Activated effector memory CD4-positive, alpha-beta T cell treated with Interleukin-2 at 50 U/mL for 16 hours (primary cell): ENCODE measurements at places on chromosomes 12 and 14.

DNA sequence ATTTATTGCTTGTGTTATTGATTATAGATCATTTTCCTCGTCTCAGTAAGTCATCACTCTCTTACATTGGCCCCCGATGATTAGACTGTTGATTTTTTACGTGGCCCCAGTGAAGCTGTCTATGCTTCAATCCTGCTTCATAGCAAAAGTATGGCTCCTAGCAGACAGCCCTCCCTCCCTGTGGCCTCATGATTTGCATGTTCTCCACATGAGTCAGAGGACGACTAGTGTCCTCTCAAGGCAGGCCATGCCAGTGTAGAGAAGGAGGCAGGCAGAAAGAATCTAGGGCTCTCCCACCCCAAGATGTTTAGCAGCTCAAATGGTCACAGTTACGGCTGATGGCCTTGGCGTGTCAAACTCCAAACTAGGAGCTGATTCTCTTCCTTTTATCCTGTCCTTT lies 59.6 kb downstream of the FIGNL2 start:
- no peak for DNase-seq

- no peak for DNase-seq
Observed at GRCh38 chr12:129629901-129630300, 273.9 kb downstream of the TMEM132D start.

- DNase-seq: no peak
Observed at GRCh38 chr12:116933512-116934246, 22.9 kb downstream of the FBXW8 start.

DNA sequence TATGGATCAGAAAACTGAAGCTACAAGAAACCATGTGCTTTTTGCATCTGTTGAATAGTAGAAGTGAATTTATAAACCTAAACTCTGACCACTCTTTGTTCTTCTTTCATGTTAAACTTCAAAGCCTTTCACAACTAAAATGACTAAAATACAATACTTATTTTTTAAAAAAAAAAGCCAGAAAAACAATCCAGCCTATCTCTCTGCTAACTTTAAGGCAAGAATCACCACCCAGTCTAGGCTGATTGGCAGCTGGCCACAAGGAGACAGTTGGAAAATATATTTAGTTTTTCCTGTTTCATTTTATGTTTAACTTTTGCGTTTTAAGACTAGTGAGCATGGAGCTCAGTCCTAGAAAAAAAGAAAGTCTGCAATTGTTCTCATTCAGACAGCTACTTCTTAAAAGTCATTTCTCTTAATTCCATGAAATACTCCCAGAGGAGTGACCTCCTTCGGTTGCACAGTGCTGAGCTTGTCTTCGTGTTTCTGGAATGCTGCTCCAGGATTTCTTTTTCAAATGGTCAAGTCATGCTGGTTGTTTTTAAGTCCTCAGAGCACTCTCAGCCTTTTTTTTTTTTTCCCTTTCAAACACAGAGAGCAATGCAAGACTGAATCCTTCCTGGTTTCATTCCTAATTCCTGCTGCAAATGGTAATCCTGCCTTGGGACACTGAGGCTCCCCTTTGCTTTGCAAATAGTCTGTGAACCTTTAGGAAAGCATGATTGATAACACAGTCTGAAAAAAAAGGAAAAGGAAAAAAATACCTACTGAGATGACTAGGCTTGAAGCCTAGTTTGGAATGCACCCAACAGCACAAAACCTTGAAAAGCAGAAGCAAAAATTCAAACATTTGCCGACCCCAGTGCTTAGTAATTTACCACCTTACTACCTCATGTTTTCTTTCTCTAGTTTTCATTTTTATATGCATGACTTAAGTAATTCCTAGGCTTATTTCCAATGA lies 233.3 kb upstream of the DAAM1 start:
- no peak for DNase-seq

- no peak for DNase-seq
Observed at GRCh38 chr12:46843811-46844210, 18.0 kb upstream of the SLC38A4 start.

DNA sequence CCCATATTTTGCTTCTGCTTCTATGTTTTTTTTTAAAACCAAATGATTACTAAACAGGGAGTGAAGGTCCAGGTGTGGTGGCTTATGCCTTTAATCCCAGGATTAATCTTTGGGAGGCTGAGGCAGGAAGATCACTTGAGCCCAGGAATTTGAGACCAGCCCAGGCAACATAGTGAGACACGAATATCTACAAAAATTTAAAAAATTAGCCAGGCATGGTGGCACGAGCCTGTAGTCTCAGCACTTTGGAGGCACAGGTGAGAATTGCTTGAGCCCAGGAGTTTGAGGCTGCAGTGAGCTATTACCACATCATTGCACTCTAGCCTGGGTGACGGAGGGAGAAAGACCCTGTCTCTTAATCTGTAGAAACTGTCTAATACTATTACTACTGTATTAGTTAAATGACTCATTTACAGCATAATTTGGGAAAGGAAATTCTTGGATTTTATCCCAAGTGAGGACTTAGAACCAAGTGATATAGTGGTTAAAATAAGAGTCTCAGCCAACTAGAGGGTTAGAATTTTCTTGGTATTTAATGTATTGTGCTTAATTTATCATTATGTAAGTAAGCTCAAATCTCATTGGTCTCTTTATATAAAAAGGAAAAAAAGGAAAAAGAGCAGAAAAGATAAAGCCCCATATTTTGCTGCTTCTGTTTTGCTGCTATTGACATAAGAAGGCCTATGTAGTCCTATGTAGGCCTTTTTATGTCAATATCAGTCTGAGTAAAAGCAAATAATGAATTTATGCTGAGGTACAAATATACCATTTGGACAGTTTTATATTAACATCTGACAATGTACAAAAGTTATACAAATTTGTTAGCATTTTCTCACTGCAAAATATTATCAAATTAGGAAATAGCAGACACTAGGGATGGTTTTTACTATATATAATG lies 163.4 kb downstream of the RAD51B start:
- no peak for DNase-seq

GRCh38 chr12:49843876-49844437 lies 1.1 kb upstream of the BCDIN3D start:
- DNase-seq: no peak

GRCh38 chr14:103002578-103003350 lies 54.6 kb downstream of the CDC42BPB start:
- DNase-seq: no peak

DNA sequence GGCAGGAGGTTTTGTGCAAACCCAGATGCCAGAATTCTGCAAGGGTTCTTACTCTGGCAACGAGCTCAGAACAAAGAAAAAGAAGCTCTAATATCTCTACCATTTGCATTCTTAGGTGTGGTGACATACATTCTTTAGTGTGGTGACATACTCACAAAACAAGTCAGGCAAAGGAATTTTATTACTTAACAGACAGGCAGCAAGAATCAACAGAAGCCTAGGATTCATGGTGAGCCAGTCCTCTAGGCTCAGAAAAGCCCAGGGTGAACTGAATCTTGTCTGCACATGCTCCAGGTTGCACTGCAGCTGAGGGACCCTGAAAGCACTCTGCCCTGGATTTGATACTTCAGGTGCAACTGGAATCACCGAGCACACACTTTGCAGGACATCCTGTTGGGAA lies 122.4 kb upstream of the PTPRQ start:
- no peak for DNase-seq

- DNase-seq: no peak
Observed at GRCh38 chr14:100729982-100730381, 3.3 kb downstream of the DLK1 start.

DNA sequence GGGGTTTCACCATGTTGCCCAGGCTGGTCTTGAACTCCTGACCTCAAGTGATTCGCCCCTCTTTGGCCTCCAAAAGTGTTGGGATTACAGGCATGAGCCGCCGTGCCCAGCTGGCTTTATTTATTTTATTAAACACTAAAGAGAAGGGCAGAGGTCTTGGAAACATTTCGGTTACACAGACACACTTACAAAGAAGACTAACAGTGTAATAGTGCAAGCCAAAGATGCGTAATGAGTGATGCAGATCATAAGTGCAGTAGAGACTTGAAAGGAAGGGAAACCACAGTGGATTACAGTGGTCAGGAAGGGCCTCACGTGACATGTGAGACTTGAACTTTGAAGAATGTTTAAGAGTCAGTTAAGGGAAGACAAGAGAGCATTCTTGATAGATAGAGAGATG lies 33.9 kb upstream of the CDK17 start:
- peak; percentile 45 for DNase-seq

DNA sequence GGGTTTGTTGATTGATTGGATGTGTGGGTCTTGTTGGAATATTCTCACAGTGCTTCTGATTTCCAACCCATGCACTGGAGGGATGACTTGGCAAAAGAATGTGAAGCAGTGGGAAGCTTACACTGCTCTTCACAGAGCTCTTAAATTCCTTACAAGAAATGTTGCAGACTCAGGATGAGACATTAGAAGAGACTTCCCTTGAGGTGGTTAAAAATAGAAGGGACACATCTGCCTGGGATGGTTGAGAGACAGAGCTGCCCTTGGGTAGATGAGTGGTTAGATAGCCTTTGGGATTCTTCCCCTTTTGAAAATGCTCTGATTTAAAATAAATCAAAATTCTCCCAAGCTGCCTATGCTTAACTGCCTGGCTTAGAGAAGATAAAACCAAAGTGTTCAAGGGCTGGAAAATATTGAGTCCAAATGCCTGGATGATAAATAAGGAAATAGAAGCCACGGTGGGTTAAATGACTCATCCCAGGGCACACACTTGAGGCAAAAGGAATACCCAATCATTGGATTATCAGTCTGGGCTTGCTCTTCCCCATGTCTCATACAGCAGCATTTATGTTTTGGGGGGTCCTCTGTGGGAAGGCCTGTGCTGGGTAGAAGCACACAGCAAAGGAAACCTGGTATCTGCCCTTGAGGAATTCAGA lies 264.3 kb downstream of the AKAP6 start:
- DNase-seq: no peak

- no peak for DNase-seq
Observed at GRCh38 chr12:130973109-130973508, 19.4 kb downstream of the ADGRD1 start.

DNA sequence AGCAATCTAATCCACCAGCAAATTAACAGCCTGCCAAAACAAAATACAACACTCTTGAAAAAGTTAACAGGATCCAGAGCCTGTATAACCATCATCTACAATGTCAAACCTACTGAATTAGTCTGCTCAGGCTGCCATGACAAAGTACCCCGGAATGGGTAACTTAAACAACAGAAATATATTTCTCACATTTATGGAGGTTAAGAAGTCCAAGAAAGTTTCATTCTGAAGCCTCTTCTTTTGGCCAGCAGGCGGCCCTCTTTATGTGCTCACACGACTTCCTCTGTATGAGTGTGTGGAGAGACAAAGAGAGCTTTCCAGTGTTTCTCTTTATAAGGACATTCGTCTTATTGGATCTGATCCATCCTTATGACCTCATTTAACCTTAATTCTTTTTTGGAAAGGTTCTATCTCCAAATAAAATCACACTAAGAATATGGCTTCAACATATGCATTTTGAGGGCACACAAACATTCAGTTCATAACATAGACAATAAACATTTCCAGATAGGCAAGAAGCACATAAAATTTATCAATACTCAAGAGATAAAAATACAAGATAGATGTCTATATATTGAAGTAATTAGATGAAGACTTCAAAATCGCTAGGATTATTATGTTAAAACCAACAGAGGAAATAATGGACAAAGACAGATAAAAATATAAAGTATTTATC lies 5.9 kb upstream of the RERG start:
- no peak for DNase-seq

DNA sequence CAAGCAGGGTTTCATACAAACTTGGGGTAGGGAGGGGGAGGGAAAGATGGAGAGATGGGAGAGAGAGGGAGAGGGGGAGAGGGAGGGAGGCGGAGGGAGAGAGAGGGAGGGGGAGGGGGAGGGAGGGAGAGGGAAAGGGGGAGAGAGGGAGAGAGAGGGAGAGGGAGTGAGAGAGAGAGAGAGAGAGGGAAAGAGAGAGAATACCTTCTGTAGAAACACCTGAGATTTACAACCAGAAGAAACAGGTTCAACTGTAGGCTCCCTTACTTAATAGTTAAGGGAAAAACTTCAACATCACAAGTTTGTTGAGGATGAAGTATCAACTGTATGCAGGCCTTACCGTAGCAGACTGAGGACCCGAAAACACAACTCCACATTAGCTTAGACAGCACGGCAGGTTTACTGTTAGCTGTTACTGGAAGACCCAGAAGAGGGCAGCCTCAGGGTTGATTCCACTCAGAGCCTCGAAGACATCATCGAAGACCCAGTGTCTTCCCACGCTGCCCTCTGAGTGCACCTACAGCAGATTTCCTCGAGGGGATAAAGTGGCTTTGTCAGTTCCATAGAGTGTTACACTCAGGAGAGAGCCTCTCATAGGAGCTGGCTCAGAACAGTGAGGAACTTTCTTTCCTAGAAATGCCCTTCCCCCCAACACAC lies 72.4 kb downstream of the NT5DC3 start:
- no peak for DNase-seq

DNA sequence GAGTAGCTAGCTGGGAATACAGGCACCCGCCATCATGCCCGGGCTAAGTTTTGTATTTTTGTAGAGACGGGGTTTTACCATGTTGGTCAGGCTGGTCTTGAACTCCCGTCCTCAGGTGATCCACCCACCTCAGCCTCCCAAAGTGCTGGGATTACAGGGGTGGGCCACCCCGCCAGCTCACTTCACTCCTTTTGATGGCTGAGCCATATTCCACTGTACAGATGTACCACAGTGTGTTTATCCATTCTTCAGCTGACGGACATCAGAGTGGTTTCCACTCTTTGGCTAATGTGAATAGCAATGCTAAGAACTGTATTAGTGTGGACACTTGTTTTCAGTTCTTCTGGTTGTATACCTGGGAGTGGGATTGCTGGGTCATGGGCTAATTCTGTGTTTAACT lies 29.5 kb downstream of the SNRNP35 start:
- no peak for DNase-seq

GRCh38 chr12:94969424-94969823 lies 34.1 kb downstream of the NDUFA12 start:
- DNase-seq: no peak

DNA sequence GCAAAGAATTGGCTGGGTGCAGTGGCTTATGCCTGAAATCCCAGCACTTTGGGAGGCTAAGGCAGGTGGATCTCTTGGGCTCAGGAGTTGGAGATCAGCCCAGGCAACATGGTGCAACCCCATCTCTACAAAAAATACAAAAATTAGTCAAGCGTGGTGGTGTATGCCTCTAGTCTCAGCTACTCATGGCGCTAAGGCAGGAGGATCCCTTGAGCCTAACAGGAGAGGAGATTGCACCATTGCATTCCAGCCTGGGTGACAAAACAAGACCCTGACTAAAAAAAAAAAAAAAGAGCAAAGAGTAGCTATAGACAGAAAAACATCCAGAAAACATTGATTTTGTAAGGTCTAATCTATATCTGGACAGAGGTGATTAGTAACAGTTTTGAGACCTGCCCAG lies 25.0 kb downstream of the KIF21A start:
- no peak for DNase-seq

GRCh38 chr14:64915797-64916196 lies 1.5 kb downstream of the CHURC1 start:
- DNase-seq: no peak

GRCh38 chr12:2645460-2645859 lies 149.3 kb upstream of the FKBP4 start:
- no peak for DNase-seq

- DNase-seq: no peak
Observed at GRCh38 chr12:89665556-89665955, 43.1 kb downstream of the ATP2B1 start.
